ENCODE measurements at places on chromosomes 13 and 19.

DNA sequence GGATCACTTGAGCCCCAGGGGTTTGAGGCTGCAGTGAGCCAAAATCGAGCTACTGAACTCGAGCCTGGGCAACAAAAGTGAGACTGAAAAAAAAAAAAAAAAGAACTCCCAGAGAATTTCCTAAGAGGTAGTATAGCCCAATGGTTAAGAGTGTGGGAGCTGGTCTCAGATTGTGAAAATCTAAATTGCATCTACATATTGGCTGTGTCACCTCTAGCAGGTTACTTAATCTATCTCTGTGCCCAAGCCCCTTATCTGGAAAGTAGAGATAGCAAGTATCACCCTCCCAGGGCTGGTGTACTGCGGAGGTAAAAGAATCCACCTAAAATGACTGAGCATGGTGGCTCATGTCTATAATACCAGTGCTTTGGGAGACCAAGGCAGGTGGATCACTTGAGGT lies 3.7 kb upstream of the PLAUR start:
- no peak for DNase-seq

DNA sequence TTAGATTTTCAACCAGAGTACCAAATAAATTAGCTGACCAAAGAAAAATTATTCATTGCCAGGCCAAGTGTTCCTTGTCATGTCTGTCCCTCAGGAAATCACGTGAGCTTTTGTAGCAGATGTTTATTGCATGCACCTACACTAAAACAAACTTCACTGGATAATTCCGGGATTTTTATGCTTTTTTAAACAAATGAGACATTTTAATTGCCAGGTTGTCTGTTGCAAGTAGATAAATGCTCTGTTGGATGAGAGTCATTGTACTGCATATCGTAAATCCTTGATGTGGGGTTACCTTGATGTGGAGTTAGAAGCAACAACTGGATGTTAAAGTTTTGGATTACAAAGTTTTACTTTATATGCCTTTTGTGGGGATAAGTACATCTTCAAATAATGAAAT lies 1187.7 kb upstream of the PCDH9 start:
- no peak for DNase-seq

- no peak for DNase-seq
Observed at GRCh38 chr19:2413629-2414028, 13.8 kb downstream of the TIMM13 start.

GRCh38 chr19:40758491-40758890 lies 7.5 kb downstream of the SNRPA start:
- no peak for DNase-seq

- no peak for DNase-seq
Observed at GRCh38 chr19:50204811-50205675, 1.6 kb downstream of the MYH14 start.

DNA sequence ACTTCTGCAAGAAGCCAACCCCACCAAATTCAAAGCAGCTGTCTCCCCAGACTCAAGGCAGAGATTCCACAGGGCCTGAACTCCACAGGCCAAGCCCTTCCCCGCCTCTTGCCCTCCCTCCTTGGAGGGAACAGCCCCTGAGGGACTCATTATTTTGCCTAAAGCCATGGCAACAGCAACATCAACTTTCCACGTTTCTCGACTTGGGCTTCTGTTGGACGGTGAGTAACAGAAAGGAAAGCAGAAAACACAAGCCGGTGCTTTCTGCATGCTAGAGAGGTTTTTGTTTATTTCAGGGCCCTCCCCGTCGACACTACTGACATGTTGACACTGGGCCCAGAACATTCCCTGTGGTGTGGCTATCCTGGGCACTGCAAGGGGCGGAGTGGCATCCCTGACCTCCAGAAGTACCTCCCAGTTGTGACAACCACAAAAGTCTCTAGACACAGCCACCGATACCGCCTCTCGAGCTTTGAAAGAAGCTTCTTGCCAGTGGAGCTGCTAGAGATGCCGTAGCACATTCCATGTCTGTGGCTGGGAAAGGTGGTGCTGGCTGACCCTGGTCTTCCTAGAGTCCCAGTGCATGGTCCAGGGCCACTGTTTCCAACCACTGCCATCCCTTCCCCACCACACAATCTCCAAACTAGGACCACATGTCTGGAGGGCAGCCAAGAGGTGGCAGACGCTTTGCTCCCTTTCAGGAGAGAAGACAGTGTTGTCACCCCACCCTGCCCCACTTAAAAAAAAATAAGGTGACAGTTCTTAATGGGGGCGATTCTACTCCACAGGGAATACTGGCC lies 12.8 kb downstream of the CAPS start:
- DNase-seq: no peak

GRCh38 chr13:94984958-94985357 lies 272.6 kb upstream of the SOX21 start:
- DNase-seq: no peak

DNA sequence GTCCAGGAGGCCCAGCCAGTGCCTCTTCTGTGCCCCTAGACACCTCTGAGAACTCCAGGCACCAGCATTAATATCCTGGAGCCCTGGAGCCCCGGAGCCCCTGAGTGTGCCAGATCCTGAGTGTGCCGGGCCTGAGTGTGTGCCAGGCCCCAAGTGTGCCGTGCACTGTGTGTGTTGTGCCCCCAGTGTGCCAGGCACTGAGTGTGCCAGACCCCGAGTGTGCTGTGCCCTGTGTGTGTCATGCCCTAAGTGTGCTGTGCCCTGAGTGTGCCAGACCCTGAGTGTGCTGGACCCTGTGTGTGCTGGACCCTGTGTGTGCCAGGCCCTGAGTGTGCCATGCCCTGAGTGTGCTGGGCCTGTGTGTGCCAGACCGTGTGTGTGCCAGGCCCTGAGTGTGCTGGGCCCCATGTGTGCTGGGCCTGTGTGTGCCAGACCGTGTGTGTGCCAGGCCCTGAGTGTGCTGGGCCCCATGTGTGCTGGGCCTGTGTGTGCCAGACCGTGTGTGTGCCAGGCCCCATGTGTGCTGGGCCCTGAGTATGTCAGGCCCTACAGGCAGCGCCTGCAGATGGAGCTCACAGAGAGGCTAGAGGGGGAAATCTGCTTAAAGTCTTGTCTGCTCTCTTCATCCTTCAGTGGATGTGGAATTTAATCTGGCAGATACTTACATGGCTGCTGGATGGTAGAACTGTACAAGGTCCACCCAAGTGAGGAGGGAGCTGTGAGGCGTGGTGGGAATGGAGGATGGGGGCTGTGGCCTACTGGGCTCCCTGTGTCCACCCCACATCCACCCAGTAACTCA lies 53.9 kb downstream of the C13orf46 start:
- DNase-seq: no peak

GRCh38 chr13:110396913-110397381 lies 89.9 kb downstream of the COL4A2 start:
- DNase-seq: peak; percentile 100

- peak; percentile 6 for DNase-seq
Observed at GRCh38 chr19:30046522-30046921, 104.5 kb downstream of the URI1 start.

DNA sequence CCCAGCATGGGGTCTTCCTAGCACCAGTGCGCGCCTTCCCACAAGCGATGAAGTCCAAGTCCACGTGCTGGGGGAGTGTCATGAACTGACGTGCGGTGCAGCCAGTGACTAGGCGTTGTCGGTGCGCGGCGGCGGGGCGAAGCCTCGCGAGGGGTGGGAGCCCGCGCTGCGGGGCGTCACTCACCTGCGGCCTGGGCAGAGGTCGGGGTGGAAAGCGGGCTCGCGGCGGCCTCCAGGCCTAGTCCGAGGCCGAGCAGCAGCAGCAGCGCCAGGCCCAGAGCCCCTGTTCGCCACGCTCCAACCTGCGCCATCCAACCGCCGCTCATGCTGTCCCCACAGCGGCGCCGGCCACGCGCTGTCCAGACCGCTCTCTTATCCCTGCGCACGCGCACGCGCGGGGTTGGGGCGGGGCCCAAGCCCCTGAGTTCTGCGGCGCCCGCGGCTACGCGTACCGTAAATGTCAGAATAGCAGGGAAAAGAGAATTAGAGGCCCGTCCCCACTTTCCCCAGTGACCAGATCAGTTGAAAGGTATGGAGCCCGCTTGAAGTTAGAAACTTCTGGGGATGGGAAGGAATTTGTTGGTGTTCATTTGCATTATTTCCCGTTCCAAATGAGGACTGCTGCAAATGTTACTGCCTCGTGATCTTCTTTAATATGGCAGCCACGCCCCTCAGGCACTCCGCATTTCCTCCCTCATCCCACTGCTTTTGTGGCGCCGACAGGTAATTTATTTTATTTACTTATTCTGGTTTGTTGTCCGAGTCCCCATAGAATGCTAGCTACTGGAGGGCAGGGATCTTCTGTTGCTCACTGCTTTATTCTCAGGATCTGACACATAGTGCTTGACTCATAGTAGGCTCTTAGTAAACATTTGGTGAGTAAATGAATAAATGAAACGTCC lies at the start of gene CD320:
CD320 (minus strand) TSS at position 394 of the 902 bp plus-strand sequence; CDS start at position 326, 68 bp downstream.
- peak; percentile 47 for DNase-seq

GRCh38 chr19:47569331-47569730 lies 3.6 kb downstream of the ZNF541 start:
- no peak for DNase-seq

- DNase-seq: no peak
Observed at GRCh38 chr19:54558339-54558738, 15.3 kb upstream of the LILRA2 start.

GRCh38 chr13:112974125-112974524 lies 5.1 kb downstream of the MCF2L start:
- no peak for DNase-seq

- DNase-seq: no peak
Observed at GRCh38 chr19:54905803-54906511, at the start of gene NCR1. Gene NCR1 (plus strand): TSS chr19:54906148. CDS start chr19:54906188, 40 bp downstream.

DNA sequence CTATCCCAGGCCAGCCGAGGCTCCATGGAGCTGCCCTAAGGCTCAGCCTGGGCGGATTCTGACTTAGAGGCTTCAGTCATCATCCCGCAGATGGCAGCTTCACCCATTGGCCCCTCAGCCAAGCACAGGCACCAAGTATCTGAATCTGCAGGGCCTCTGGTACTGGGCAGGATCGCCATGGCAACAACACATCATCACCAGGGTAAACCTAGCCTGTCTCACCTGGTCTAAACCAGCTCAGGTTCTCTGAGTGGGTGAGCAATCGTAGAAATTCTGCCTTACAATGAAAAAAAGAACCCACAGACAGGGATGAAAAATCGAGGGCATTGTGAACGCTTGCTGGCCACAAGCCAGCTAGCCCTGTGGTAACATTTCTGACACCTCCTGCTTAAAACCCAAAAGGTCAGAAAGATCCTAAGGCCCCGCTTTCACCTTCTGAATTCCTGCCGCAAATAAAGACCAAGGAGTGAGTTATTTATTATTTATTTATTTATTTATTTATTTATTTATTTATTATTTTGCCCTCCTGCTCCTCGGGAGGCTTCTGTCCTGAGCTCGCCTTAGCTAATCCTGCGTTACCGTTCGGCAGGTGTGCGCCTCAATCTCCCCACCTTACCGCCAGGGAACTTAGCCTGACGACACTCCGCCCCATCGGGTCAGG lies 12.0 kb upstream of the CEACAM21 start:
- DNase-seq: no peak

DNA sequence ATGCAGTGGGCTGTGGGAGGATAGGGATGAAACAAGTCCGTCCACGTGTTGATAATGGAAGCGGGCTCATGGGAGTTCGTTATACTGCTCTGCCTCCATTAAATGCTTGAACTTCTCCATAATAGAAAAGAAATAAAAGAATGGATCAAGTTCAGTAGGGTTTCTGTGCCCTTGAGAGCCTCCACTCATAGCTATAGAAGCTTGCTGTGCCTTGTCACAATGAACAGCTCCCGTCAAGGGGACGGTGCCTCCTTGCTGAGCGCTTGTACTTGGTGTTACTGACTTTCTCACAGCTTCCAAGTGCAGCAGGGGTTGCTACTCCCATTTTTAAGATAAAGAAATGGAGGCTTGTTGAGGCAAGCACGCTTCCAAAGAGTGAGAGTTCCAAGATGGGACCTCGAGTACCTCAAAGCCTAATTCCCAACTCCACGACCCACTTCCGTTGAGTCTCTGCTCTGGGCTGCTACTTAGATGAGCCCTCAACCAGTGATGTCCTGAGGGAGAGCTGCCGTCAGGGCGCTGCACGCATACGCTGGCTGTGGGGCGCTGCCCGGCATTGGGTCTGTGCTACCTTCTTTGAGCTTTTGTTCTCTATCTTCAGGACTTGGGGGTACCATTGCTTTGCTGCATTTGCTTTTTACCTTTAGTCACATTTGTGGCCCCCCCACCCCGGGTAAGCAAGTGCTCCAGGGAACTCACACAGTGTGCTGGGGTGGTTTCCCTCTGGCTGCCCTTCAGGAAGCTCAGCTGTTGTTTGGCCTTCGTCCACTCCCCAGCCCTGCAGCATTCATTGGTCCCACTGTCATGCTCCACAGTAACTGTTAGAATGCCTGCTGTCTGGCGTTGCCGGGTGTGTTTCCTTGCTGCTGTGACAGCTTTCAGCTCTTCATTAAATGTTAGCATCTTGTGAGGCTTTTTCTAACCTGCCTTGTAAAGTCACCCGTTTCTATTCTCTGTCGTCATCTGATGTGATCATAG lies 9.5 kb downstream of the SNRNP70 start:
- DNase-seq: no peak

DNA sequence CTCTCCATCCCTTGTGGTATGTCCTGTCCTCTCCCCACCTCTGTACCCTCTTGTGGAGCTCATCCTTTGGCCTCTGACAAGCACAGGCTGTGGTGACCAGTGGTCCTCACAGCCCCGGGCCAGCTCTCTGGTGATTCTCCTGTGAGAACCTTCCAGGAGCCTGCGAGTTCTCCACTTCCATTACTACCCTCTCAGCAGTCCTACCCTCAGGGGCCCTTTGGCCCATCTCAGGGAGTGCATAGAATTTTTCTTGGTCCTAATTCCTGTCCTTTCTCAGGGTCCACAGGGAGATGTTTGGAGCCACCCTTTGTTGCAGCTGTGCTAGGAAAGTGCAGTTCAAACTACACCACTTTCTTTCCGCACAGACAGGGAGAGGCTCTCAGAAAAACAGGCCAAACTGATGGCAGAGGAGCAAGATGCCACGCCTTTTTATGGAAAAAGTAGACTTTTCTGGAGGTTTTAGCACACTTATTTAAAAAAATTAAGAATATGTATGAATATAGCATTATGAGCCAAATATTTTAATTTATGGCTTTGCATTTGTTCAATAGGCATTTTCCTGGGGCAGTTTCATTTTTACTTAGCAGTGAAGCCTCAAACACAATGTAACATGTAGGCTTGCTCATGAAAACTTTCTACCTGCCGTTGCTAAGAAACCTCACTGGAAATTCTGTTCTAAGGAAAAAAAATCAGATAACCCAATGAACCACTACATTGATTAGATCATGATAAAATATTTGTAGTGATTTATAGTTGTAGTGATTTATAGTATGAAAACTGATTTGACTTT lies 92.0 kb downstream of the GPR12 start:
- DNase-seq: no peak

GRCh38 chr19:19342086-19343015 lies 21.7 kb downstream of the MAU2 start:
- DNase-seq: no peak

All from non-pigmented ciliary epithelial cell (primary cell).